8988T (cell line): ENCODE measurements at places on chromosomes 16 and 17.
A peak's percentile ranks its signal among the peaks of the same experiment; 100 is the strongest.

DNA sequence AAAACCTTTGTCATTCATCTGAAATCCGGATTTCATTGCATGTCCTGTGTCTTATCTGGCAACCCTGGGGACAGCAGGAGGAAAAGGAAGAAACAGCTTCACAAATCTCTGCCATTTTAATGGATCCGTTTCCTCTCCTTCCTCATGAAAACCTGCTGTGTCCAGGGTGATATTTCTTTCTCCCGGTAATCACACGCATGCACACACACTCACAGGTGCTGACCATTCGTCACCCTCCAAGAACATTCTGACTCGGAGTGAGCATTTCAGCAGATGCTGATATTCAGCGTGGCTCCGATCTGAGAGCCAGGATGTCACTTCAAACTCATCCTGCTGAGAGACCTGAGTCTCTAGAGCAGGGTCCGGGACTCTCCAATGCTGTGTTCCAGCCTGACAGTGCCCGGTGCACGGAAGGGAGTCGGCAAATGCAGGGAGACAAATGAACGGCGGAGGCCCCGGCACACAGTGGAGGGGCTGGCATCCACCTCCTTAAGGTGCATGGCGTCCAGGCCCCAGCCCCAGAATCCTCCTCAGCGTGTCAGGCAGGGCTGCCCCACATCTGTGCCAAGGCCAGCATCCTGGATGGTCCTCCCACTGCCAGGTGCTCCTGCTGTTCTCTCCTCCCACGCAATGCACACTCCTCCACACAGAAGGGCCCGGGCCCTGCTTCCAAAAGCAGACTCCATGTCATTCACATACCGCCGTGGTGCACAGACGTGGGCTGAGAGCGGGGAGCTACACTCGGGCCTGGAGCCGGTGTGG, 70.7 kb downstream of the RBFOX3 start:
- no peak for DNase-seq

GRCh38 chr16:11727796-11728543, 14.7 kb downstream of the TXNDC11 start:
- DNase-seq, result no peak

GRCh38 chr16:49369651-49370611, 3.7 kb upstream of the C16orf78 start:
- no peak for DNase-seq

DNA sequence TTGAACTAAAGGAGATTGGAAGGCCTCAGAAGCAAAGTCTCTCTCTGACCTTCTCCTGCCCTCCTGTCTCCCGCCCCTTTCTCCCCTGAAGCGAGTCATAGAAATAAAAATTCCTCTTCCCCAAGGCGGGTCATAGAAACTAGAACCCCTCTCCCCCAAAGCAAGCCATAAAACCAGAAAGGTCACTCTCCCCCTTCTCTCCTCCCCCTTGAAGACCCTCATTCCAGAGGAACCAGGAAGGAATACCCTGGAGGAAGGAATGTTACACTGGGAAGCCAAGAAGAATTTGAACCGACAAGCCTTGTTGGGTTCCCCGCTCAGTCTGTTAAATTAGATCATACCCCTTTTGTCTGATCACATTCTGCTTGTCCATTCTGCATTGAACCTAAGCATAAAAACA, 2.7 kb upstream of the GJC1 start:
- DNase-seq, result no peak

DNA sequence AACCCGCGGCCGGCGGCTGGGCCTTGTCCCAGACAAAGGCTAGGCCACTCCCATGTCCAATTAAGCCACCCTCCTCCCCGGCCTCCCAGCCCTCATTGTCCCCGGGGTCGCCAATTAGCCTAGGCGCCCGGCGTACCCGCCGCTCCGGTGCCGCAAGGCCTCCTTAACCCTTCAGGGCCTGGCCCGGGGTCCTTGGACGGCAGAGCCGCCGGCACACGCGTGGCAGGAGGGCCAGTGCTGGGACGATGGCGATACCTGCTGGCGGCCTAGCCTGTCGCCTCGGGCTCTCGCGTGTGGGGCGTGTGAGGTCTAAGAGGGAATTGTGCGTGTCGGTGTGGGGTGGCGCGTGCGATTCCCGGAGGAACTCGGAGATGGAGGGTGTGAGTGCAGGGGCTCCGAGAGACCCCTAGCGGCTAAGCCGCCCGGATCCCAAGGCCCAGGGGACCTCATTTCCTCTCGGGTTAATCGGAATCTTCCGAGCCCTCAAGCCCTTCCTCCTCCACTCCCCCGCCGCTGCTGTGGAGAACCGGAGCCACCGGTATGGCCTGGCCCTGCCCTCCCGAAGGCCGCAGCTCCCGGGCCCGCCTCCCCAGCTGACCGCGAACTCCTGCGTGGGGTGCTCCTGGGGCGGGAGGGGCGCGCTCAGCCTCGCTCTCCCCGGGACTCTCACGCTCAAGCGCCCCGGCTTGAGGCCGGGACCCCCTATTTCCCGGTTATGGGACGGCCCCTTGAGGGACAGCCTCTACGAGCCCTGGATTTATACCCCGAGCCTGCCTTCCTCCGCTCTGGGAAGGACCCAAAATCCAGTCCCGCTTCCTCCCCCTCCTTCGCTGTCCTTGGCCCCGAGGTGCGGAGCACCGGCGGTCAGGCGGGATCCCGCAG, 11.9 kb downstream of the TBX2 start:
- peak; percentile 65 for DNase-seq

- DNase-seq, result no peak
Observed at GRCh38 chr17:64491034-64491860, 5.6 kb downstream of the POLG2 start.

- DNase-seq, result no peak
Observed at GRCh38 chr16:20931066-20931600, 30.6 kb downstream of the LYRM1 start.

DNA sequence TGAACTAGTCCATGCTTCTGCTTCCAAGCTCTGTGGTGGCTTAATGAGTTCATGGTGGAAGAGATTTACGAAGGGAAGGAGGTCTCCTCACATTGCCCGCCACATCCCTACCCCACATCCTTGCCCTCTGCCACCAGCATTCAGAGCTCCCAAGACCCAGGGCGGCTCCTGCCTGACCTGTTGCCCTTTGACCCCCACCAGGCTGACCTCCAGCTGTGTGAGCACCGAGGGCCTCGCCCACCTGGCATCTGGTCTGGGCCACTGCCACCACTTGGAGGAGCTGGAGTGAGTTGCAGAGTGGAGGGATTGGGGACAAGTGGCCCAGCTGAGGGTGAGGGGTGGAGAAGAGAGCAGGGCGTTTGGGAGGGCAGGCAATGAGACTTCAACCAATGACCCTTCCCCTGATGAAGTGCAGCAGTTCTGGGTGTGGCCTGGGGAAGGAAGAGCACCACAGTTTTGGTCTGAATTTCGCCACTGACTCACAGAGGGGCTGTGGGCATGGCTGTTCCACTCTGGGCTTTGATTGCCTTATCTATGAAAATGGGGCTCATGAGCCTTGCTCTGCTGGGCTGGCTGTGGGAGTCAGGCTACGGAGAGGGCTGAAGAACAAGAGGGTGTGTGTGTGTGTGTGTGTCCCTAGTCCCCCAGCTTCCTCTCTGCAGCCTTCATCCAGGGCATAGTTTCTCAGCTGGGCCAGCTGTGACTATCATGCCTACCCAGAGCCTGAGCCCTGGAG, 22.6 kb upstream of the CPNE2 start:
- DNase-seq, result no peak

- DNase-seq, result no peak
Observed at GRCh38 chr17:66652840-66653507, 181.9 kb upstream of the CACNG5 start.

DNA sequence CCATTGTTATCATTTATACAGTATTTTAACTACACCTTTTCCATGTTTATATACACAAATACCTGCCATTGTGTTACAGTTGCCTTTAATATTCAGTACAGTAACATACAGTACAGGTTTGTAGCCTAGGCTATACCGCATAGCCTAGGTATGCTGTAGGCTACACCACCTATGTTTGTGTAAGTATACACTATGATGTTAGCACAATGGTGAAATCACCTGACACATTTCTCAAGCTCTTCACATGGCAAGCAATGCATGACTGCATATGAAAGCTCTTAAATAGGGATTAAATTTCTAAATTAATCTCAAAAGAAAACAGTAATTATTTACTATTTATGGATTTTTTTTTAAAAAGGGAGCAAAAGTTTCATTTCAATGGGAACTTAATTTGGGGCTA, 12.0 kb downstream of the LRRC37B start:
- no peak for DNase-seq

DNA sequence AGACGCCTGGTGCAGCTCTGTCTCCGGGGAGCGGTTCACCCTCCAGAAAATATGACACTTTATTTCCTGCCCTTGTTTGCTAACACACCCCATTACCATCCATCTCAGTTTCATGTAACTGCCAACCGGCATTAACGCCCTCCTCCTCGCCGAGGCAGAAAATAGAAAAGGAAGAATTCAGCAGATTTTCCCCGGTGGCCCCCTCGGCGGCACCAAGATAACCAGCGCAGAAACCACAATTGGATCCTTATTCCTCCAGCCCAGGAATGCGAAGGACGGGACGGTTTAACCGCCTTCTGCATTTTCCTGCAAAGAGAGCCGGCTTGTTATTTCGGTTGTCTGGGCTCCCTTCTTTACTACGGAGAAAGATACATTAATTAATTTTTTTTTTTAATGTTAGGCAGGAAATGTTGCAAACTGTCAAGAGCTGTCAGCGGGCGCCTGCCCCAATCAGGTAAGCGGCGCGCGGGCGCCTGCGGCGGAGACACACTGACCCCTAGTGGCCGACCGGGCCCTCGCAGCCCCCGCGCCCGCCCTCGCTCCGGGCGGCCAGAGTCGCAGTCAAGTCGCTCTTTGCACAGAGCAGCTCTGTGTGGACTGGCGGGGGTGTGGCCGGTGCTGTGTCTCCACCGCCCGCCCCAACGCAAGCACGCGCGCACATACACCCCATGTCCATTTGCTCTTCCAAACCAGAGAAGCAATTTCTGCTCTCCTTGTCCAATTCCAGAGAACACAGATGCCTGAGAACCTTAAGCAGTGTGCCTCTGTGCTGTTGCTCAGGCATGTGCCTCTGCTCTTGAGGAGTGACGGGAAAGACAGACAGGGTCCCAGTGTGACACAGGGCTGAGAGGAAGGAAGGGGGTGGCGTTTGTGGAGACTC, 53.6 kb downstream of the C17orf67 start:
- peak; percentile 34 for DNase-seq

DNA sequence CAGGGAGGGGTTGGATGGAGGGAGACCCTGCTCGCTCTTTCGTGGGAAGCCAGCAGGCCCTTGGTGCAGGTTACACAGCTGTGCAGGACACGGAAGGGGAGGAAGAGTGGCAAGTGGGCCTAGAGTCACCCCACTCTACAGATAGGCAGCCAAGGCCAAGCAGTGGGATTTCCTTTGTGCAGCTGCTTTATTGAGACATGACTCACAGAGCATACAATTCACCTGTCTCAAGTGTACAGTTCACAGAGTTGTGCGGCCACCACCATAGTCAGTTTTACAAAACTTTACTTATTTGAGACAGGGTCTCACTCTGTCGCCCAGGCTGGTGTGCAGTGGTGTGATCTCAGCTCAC, 91.2 kb upstream of the CIBAR2 start:
- no peak for DNase-seq
